ENCODE measurements at places on chromosomes 12 and 14. TPM values are rescaled to one million over a fixed set of nuclear protein-coding genes. Genes with fewer than 3 reads are reported as not detected.
A peak's percentile ranks its signal among the peaks of the same experiment; 100 is the strongest.

DNA sequence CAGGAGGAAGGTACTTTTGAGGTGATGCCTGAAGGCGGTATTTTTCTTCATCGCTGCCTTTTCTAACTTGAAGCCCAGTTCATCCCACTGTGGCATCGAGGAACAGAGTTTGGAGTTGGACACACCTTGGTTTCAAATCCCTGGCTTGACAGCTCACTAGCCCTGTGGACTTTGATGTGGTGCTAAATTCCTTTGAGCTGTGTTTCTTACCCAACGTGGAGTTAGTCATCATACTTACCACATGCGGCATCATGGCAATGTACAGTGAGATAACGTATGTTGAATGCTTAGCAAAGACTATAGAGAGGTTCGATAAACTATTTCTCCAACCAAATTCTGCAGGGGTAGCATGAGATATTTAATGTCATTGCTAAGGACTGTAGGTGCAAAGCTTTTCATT lies 3.4 kb downstream of the PLEKHG3 start:
- DNase-seq = peak; percentile 25

GRCh38 chr12:107092669-107093416 lies 506 bp downstream of the CRY1 start:
- DNase-seq = peak; percentile 93

DNA sequence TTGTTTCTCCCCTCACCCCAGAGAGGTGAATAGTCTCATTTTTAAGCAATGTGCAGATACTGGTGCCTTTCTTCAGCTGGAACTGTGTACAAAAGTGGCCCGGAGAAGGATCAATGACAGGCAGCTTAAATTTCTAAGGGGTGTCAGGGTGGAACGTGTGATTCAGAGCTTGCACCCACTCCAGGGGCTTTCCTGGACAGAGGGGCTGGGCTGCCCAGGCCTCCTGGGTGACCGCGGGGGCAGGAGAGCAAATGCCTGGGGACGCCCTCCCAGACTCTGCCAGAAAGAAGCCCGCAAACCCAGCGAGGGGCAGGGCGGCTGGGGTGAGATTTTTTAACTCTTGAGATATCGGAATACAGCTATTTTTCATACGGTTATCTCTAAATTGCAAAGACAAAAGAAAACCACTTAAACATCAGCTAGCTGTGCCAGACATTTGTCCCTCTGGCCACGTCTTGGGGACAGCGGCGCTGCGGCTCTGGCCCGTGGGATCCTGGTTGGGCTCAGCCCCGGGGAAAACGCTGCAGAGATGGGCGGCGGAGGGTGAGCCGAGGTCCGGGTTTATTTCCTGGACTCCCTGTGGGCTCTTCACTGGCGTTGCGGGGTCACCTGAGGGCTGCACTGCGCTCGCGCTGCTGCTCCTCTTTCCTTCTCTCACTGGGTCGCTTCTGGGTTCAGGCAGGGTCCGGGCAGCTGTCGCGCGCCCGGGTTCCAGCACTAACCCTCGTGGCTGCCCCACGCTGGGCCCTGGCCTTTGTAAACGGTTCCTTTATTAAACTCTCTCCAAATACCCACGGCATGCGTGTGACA lies 35.8 kb downstream of the NFKBIA start:
- peak; percentile 62 for DNase-seq

DNA sequence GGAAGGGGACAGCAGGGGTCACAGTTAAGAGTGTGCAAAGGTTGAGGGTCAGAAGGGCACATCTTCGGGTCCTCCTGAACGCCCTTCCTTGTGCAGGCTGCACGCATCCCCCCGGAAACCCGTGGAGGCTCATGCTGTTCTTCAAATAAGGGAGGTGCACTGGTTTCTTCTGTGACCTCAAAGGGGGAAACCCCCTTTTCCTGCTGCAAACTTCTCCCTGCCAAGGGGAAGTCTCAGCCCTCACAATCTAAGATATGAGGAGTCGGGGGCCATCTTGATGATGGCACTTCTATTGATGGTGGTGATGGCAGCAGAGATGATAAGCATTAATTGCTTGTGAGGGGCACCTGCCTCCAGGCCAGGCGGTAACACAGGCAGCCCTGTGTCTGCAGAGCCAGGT lies 40.0 kb downstream of the ISCA2 start:
- no peak for DNase-seq

DNA sequence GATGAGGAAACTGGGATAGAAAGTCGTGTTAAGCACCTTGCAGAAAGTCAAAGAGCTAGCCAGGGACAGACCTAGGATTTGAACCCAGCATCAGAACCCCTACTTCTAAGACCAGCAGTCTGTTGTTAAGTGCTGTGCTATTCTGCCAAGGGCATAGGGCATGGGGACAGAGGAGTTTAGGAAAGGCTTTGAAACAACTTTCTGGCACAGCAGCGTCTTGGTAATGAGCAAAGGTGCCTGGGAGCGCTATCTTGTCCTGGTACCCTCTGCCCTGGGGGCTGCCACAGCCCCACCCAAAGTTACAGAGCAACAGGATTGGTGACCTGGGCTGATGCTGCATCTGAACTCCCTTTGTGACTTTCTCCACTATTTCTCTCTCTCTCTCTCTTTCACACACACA lies 1108.1 kb downstream of the BCL11B start:
- no peak for DNase-seq

- no peak for DNase-seq
Measured at GRCh38 chr14:104370256-104370870, 209.2 kb upstream of the C14orf180 start.

- no peak for DNase-seq
Measured at GRCh38 chr12:90253136-90253535, 544.5 kb upstream of the ATP2B1 start.

GRCh38 chr12:98419795-98420404 lies 95.5 kb upstream of the TMPO start:
- DNase-seq = no peak

GRCh38 chr12:100026241-100026640 lies 41.5 kb upstream of the ANKS1B start:
- DNase-seq = no peak

DNA sequence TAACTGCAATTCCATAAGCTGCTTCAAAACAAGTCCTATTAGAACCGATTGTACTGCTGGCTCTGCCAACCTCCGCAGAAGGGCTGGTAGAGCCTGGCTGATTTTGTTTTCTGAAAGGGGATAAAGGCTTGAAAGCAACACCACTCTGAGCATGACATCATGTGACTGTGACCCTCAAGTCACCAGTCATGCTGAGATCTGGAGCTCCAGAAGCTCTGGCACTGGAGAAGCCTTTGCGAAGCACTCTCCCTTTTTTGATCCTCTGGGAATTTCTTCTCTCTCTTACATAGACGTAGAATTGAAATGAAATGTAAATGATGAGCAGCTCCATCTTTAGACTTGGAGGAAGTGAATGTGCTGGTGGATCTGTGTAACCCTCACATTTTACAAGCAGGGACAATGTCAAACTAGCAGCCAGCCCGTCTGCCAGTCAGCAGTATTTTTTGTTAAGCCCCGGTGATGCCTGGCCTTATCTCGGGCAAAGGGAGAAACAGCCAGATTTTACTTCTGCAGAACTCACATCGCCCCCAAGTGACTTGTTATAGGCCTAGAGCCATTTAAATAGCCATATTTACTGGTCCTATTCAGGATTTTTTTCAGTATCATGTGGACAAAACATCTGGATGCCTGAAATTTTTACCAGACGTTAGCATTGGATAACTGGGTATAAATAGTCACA lies 112.1 kb upstream of the NPAS3 start:
- DNase-seq = no peak

PTCSC3 gene
- total RNA-seq = 3.9 TPM

TAS2R7 gene
- total RNA-seq = not detected

LRRC23 gene
- total RNA-seq = 83.2 TPM

TAS2R9 gene
- total RNA-seq = not detected

IL26 gene
- total RNA-seq = not detected

ERBB3 gene
- total RNA-seq = 80.0 TPM

CEBPE gene
- total RNA-seq = 0.31 TPM

RNASE7 gene
- total RNA-seq = not detected

NTN4 gene
- total RNA-seq = 74.1 TPM

LAG3 gene
- 0.46 TPM for total RNA-seq

PRB2 gene
- total RNA-seq = not detected

LPCAT3 gene
- total RNA-seq = 56.3 TPM

All from upper lobe of left lung (tissue), 6 donors.